ENCODE measurements at places on chromosomes 16 and 17. TPM values are rescaled to one million over a fixed set of nuclear protein-coding genes. Genes with fewer than 3 reads are reported as not detected.

C16orf92 gene
- not detected for polyA plus RNA-seq

KRT25 gene
- polyA plus RNA-seq: not detected

TMEM235 gene
- polyA plus RNA-seq: not detected

DNASE1L2 gene
- polyA plus RNA-seq: 2.2 TPM

DLG4 gene
- 4.3 TPM for polyA plus RNA-seq

GRCh38 chr17:19705771-19706770, 10.3 kb downstream of the SLC47A2 start:
- DNase-seq: no peak

GRCh38 chr17:44775136-44775837, 16.5 kb downstream of the ADAM11 start:
- peak; percentile 99 for DNase-seq

- DNase-seq: no peak
Measured at GRCh38 chr17:73650140-73650539, 5.9 kb upstream of the SDK2 start.

GRCh38 chr17:3610523-3610922, 1.3 kb upstream of the TRPV1 start:
- no peak for DNase-seq

DNA sequence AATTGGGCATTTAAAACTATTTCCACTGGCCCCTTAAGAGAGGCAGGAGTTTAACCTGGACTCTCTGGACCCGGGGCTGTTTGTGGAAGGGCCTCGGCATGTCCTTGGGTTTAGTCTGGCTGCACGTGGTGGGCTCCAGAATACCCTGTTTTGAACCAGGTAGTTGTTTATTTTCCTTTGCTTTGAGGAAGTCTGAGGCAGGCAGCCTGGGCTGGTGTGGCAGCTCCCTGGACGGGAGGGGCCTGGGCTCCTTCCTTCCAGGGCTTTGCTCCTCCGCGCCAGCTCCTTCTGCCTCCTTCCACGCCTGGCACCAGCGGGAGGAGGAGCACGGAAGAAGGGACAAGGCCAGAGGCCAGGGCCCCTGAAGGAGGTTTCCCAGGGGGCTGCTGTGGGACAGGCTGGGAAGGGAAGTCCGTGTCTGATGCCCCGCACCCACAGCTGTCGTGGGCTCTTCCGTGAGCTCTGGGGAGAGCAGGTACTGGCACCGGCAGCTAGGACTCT, 15.5 kb downstream of the BANP start:
- DNase-seq: peak; percentile 84

- DNase-seq: peak; percentile 70
Measured at GRCh38 chr16:3147046-3147756, 12.4 kb downstream of the ZNF213 start.

GRCh38 chr17:68803164-68803929, 151.8 kb downstream of the ABCA8 start:
- no peak for DNase-seq

Measured in spleen (tissue), 13 donors.